Stimulated activated CD4-positive, alpha-beta T cell treated with anti-CD3 and anti-CD28 coated beads, TNF-alpha, amount 100 ng/mL, for 4 hours (primary cell): ENCODE measurements at places on chromosomes 7 and 10.

- DNase-seq = no peak
These were observed 7.5 kb downstream of the VWC2 start for GRCh38 chr7:49780953-49781352.

DNA sequence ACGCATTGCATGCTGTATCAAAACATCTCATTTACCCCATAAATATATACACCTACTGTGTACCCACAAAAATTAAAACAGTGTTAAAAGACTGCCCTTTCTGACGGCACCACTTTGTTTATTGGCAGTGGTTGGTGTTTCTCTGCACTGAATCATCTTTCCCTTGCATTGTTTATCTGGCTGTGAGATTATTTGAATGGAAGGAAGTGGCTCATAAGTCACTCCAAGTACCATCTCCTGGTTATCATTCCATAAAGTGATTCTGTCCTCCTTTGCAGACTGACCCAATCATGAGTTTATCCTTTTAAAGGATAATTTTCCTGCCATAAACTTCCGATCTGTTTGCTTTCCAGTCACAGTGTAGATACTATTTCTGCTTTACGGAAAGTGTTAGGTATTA, 183.8 kb downstream of the CAMK1D start:
- no peak for DNase-seq

GRCh38 chr7:143494622-143495021, 16.9 kb downstream of the TAS2R41 start:
- DNase-seq = no peak

DNA sequence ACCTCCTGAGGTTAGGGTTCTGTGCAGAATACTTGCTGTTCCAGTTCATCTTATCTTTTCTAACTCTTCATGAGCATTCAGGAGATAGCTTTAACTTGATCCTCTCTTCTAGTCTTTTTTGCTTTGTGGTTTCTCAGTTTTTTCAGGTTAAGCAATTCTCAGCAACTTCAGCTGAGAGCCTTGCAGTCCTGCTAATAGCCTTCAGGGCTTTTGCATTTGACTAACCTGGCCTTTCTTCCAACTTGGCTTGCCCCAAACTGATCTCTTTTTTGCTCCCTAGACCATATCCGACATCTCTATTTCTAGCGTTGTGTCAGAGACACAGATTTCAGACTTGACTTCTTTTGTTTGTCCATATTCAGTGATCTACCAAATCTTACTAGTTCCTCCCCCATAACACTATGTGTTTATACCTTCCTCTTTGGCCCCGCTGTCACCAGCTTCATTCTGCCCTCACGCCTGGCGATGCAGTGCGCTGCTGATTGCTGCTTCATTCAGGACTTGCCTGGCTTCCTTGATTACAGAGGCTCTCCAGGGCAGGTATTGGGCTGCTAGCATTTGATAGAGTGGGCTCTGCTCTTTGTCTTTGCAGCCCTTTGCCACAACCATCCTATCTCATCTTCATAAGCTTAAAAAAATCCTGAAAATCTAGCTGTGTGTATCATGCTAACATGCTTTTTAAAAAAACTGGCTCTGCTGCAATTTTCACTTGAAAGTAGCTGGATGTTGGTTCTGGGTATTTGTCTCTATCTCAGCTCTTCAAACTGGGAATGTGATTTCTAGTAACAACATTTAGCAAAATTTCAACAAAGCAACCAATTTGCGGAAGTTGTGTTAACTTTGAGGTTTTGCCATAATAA, 9.6 kb downstream of the CUL1 start:
- DNase-seq = no peak

- no peak for DNase-seq
These were observed 64.0 kb upstream of the CTTNBP2 start for GRCh38 chr7:117937049-117937752.
